ENCODE measurements at places on chromosomes 12 and 14. TPM values are rescaled to one million over a fixed set of nuclear protein-coding genes. Genes with fewer than 3 reads are reported as not detected.

- DNase-seq: no peak
Measured at GRCh38 chr14:77623201-77623600, 6.8 kb upstream of the SPTLC2 start.

DNA sequence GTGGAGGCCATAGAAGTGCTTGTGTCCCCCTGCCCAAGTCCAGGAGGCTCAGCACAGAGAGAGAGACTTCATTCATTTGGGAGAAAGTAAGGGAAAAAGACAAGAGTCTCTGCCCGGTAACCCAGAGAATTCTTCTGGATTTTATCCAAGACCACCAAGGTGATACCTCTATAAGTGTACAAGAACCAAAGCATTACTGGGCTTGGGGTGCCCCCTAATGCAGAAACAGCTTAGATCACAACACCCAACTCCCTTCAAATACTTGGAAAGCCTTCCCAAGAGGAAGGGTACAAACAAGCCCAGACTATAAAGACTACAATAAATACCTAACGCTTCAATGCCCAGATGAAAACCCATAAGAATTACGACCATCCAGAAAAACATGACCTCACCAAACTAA lies 119.7 kb upstream of the PDE3A start:
- no peak for DNase-seq

DNA sequence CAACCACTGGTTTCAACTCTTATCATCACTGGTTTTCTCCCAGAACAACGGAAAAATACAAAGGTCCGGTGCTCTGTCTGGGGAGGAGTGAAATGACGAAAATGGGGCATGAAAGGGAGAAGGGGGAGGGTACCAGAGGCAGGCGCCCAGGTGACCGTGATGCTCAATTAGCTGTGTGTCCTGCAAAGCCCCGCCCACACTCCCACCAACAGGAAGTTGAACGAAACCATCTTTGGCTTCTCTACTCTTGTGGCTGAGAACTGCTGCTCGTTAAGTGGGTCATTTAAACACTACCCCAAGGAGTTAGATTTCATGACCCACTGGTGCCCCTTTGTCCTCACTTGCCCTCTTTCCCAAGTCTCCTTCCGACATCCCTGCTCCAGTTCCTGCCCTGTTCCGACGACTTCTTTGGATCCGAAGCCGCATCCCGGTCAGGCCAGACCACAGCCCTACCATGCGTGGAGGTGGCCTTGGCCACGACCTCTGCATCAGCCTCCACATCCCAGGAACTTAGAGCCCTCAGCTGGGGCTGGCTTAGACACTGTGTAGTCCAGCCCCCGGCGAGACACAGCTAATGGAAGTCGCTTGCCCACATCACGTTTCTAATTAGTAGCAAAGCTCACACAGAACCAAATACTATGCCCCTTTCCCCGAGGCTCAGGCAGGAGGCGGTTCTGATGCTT lies 11.4 kb upstream of the LRTM2 start:
- DNase-seq: peak; percentile 11

DNA sequence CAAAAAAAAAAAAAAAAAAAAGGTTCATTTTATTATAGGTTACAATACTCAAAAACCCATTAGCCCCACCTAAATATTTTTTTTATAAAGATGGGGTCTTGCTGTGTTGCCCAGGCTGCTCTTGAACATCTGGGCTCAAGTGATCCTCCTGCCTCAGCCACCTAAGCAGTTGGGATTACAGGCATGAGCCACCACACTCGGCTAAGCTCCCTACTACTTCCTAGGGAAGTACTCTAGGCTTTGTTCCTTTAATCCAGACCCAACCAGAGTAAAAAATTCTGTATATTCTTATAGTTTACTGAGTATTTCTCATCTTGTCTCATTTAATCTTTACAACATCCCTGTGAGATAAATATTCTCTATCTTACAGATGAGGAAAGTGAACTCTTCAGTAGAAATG lies 50.7 kb downstream of the RBMS2 start:
- no peak for DNase-seq

ZBTB25 gene
- total RNA-seq: 17.1 TPM

LAG3 gene
- 0.37 TPM for total RNA-seq

TRHDE gene
- total RNA-seq: 0.35 TPM
